ENCODE measurements at places on chromosomes 5 and 9.

DNA sequence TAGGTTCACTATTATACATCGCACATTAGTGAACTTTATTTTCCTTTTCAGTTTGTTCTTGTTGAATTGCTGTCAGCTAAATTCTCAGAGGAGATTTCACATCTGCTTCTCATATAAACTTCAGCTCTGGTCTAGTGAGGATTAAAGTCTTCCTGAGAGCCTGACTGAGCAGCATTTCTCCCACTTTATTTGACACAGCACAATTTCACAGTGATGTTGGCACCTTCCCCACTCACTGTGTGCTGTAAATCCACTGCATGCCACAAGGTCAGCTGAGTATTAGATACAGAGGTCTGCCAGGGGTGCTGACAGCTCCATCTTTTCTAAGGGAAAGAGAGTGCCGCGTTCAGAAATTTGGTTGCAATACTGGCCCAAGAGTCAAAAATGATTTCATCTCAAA is 567.4 kb downstream of the PRR16 start:
- no peak for DNase-seq

GRCh38 chr5:180156141-180156540 is 52.9 kb downstream of the RASGEF1C start:
- DNase-seq: no peak

- no peak for DNase-seq
These were observed 106.4 kb upstream of the GPR151 start for GRCh38 chr5:146622391-146622790.

- no peak for DNase-seq
These were observed 24.8 kb upstream of the CTNNAL1 start for GRCh38 chr9:109037946-109038715.

All from suppressor macrophage (primary cell).